Stimulated activated CD4-positive, alpha-beta T cell treated with anti-CD3 and anti-CD28 coated beads, TNF-alpha, amount 100 ng/mL, for 4 hours (primary cell): ENCODE measurements at places on chromosomes 3 and 15.

GRCh38 chr3:81723732-81724313, 37.6 kb downstream of the GBE1 start:
- DNase-seq, result no peak

DNA sequence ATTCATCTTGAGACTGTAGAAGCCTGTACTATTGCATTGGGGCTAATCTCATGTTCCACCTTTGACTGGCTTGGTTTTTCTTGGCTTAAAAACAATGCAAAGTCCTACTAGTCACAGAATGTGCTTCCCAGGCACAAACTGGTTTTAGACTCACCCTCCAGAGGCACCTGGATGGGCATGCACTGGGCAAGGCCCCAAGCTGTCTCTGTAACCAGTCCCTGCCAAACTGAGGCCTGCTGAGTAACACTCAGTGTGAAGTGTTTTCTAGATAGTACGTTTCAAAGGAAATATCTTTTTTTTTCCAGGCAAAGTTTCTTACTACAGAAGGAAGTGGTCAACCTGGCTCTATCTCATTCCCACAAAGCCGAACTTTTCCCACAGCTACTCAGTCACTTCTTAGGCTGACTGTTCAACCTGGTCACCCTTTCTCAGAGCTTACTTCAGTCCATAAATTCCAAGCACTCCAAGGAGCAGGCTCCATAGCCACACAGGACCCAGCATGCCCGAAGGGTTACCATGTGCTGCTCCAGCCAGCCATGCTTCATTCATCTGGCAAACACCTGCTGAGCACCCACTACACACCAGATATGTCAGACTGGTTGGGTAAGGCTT, 57.4 kb downstream of the NPTN start:
- DNase-seq, result no peak

DNA sequence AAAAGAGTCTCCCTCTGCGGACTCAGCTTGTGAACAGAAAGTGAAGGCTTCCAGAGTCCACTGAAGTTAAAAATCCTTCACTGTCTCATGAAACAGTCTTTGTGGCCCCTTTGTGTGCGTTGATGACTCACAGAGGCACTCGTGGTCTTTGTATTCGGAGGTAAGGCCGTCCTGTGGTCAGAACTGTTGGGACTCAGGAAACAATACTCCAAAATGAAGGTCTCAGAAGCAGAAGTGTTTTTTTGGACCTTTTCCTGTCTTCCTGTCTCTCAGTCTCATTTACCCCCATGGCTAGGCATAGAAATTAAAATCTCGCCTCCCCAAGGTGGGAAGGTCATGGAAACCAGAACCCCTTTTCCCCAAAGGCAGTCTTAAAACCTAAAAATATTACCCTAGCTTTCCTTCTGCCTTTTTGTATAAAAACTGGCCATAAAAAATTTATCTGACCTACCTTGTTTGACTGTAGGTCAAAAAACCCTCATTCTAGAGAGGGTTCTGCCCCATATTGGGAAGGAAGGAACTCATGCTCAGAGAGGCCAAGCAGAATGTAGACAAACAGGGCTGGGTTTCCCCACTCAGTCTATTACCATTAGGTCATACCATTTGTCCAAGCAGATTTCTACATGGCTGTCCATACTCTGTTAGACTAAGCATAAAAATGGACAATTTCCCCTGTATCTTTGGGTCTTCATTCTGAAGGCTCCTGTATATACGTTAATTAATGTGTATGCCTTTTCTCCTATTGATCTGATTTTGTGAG, 19.1 kb upstream of the EPB42 start:
- no peak for DNase-seq

GRCh38 chr3:46300461-46300789, 53.5 kb upstream of the CCR2 start:
- no peak for DNase-seq

GRCh38 chr15:57031082-57031481, 112.6 kb downstream of the TCF12 start:
- no peak for DNase-seq

DNA sequence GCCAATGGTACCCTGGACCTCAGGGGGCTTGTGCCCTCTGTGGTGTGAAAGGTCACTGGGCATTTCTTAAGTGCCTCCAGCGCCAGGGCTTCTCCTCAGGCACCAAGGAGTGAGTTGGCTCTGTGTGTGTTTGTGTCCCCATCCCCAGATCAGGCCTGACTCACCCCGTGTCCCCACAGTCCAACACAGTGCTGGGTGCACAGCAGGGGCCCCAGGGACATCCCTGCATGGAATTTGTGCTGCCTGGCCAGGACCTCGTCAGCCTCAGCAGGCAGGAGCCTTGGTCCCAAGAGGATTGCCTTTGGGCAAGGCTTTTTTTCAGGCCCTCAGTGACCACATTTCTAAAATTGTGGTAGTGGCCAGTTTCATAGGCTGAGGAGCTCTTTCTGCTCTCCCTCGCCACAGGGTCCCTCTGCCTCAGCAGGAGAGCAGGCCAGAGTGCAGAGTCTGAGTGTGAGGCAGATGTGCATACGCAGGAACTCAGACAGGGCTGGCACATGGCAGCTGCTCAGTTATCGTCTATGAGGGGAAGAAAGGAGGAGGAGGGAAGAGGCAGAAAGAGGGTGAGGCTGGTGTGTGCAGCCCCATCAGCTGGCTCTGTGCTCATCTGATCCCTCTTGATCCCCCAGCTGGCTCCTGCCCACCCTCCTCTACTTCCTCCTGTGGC, 215.6 kb downstream of the RPLP1 start:
- no peak for DNase-seq

DNA sequence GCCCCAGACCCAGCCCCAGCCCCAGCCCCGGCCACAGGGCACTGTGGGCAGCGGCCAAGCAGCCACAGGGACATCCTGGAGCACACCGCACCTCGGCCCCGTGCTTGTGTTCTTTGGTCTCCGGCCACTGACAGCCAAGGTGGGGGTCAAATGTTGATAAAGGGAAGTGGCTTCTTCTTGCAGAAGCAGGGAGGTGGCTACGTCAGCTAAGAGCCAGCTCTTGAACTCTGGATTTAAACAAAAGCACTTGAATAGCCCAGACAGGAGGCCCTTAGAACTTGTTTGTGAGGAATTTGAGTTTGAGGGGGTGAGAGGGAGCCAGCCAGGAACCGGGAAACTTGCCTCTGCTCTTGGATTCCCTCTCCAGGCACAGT, 135.8 kb upstream of the ABHD17C start:
- DNase-seq, result no peak

GRCh38 chr3:134486577-134487041, 752 bp downstream of the CEP63 start:
- no peak for DNase-seq

GRCh38 chr15:48569591-48570302, 75.8 kb downstream of the FBN1 start:
- no peak for DNase-seq

DNA sequence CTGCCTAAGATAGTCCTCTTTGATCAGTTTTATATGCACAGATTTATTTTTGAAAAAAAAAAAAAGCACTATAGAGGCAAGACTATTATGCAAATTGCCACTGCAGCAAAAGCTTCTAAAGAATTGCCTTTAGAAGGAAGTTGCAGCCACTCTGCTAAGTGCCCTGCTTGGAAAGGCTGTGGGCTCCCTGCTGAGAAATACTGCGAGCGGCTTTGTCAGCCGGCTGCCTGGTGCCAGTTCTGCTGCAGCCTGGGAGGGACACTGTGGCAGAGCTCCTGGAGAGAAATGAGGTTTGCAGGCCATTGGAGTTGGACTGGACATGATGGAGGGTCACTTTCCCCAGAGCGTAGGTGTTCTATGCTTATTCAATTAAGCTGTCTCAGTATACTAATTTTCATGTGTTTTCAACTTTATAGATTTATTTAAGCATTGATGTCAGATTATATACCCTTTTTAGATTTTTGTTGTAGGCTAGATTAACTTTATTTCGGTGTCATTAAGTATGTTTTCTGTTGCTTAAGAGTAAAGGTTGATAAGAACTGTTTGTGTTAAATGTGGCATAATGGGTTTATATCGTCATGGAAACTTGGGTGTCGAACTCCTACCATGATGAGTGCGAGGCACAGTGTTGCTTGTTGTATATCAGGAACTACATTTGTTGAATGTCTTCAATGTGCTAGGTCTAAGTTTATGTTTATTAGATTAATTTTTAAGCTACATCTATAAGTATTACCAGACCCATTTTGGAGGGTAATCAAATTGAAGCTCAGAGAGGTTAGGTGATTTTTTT, 6.6 kb downstream of the MAP2K5 start:
- no peak for DNase-seq
